NCI-H2029 treated with DMSO at 0.1 percent for 48 hours (cell line): ENCODE measurements at places on chromosomes 16 and 17.

GRCh38 chr17:80082403-80083135 is 18.8 kb upstream of the GAA start:
- peak; percentile 6 for DNase-seq

GRCh38 chr17:73646409-73647300 is 2.4 kb upstream of the SDK2 start:
- DNase-seq = no peak

GRCh38 chr17:2867441-2868424 is 71.5 kb downstream of the RAP1GAP2 start:
- DNase-seq = no peak

GRCh38 chr17:2905696-2906501 is 109.7 kb downstream of the RAP1GAP2 start:
- DNase-seq = no peak

DNA sequence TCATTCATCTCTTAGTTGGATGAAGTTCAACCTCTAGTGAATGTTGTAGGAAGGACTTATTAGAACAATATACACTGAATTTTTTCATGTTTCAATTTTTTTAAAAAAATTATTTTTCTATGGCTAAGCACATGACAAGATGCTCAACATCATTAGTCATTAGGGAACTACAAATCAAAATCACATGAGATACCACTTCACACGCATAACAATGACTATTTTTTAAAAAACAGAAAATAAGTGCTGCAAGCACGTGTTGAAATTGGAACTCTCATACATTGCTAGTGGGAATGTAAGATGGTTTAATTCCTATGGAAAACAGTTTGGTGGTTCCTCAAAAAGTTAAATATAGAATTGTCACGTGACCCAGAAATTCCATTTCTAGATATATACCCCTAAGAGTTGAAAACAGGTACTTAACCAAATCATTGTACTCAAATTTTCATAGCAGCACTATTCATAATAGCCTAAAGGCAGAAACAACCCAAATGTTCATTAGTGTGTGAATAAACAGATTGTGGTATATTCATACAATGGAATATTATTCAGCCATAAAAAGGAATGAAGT is 85.2 kb upstream of the AKTIP start:
- no peak for DNase-seq

- no peak for DNase-seq
Observed at GRCh38 chr16:51072591-51072990, 78.5 kb downstream of the SALL1 start.

DNA sequence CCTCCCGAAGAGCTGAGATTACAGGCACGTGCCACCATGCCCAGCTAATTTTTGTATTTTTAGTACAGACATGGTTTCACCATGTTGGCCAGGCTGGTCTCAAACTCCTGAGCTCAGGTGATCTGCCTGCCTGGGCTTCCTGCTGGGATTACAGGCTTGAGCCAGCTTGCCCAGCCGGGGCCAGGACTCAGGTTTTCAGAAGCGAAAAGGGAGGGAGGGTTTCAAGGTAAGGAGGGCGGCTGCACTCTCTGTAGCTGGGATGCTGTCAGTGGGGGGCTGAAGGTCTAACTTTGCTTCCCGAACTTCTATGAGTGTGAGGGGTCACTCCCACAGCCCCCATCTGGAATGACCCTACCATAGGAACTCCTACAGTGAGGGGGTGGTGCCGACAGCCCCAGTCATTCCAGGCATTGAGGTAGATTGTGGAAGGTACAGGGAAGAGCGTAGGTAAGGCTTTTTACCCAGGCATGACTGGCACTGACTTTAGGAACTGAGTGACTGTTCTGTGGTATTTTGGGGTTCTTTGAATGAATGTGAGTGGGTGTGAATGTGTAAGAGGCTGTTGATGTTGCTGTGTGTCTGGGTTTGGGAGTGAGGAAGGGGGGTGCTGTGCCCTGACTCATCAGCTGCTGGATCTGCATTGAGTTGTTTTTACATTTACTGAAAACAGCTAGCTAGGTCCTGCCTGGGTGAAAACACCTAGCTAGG is 3.8 kb upstream of the C1QL1 start:
- DNase-seq = no peak

- no peak for DNase-seq
Observed at GRCh38 chr17:76136276-76137000, 4.6 kb downstream of the FOXJ1 start.

- DNase-seq = no peak
Observed at GRCh38 chr17:74962622-74963394, 9.8 kb downstream of the HID1 start.
